Stimulated activated CD8-positive, alpha-beta memory T cell treated with anti-CD3 and anti-CD28 coated beads, Interleukin-7, amount 100 ng/mL, for 24 hours (primary cell): ENCODE measurements at places on chromosomes 1 and 21.

GRCh38 chr1:103509250-103509649 is 16.2 kb upstream of the RNPC3 start:
- DNase-seq, result no peak

DNA sequence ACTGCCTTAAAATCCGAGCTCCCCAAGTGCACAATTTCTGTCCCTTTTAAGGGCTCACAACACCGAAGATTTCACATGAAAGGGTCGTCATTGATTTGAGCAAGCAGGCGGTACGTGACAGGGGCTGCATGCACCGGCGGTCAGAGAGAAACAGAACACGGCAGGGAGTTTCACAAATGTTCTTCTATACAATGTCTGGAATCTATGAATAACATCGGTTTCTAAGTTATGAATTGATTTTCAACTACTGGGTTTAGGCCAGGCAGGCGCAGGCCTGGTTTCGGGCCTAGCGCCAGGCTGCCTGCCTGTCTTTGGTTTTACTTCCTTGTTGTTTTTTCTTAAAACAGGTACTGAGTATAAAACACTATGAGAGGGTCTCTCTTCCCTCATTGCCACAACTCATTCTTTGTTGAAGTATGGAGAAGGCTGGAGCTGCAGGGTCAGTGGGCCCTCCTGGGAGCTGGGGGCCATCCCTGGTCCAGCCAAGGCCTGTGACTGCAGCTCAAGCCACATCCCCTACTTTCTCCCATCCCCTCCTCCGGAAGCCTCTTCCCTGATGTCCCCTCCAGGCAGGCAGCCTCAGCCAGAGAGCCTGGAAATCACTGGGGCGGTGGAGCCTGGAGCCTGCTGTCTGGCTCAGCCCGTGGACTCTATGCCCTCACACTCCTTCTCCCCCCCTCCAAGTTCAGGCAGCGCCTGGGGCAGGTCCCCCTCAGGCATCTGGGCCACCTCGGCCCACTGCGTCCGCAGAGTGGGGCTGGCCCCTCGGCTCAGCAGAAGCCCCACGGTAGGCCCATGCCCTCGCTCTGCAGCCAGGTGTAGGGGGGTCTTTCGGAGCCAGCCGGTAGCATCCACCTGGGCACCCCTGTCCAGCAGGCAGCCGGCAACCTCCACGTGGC is 2.4 kb downstream of the ANKRD65 start:
- DNase-seq, result no peak

DNA sequence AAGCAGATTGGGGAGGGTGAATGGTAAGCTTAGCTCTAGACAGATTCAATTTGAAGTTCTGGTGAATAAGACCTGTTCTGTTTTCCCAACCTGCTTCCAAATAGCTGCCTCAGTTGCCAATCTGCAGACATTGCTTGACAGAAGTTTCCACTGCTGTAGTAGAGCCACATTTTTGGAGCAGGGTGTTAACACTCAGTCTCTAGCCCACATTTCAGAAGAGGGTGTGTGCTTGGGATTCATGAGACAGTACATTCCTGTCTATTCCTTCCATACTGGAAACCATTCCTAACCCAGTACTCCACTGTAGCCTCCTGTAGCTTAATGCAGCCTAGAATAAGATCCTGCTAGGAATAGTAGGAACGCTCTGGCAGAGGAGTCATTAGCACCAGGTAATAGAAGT is 450.5 kb downstream of the NUF2 start:
- DNase-seq, result no peak

GRCh38 chr1:8343464-8344001 is 25.6 kb downstream of the SLC45A1 start:
- DNase-seq, result no peak

GRCh38 chr1:36098650-36099365 is 10.1 kb downstream of the ADPRS start:
- no peak for DNase-seq

GRCh38 chr21:45931397-45931969 is 50.1 kb upstream of the COL6A1 start:
- no peak for DNase-seq

- no peak for DNase-seq
Measured at GRCh38 chr1:233337505-233337904, 10.0 kb downstream of the MAP3K21 start.

DNA sequence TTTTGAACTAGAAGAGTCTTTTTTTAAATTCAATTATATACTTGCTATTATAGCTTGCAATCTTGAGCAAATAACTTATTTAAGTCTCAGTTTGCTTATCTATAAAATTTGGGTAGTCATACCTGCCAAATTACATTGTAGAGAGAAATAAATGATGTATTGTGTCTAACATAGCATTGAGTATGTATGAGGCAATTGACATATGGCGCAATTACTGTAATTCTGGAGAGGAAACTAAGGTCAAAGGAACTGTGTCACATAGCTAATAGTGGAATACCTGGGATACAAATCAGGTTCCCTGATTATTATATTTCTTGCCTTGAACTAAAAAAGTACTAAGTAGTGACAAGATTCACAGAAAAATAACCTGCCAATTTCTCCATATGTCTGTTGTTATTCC is 302.5 kb downstream of the PDE4B start:
- DNase-seq, result no peak

DNA sequence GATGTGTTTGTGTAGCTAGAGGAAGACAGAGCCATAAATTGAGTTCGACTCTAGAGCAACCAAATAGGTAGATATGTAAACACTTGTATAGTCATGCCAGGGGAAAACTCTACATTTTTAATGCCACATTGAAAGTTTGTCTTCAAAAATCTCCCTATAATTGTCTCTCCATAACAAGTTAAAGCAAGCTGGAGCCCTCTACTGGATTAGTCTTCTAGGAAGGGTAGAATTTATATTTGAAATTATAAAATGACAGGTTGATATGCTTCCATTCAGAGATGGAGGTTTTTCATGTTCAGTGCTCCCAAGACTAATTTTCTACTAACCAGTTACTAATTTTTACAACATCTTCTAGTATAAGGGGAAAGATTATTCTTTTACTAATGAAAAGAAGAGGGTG is 13.1 kb upstream of the COL24A1 start:
- DNase-seq, result no peak

DNA sequence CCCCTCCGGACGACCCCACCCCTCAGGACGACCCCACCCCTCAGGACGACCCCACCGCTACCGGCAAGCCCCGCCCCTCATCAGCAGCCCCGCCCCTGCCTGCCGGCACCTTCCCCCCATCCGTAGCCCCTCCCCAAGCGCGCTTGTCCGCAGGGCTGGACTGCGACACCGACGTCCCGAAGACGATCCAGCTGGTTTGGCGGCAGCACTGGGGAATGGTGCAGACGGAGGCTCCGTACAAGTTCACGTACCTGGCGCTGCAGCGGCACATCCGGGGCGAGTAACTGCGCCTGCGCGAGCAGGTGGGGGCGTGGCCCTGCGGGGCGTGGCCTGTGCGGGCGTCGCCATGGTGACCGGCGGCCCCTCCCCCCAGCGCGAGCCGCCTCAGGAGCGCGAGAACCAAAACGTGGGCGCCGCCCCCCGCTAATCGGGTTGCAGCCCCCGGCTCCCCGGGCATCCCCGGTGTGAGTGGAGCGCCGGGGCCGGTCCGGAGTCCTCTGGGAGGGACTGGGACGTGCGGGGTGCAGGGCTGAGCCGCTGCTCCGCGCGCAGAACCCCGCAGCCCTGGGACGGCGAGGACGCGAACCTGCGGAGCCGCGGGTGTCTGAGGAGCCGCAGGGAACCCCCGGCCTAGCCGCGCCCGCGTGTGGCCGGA is 4.9 kb downstream of the RNF223 start:
- peak; percentile 75 for DNase-seq

GRCh38 chr1:230976825-230977747 is 1.6 kb downstream of the TTC13 start:
- no peak for DNase-seq

DNA sequence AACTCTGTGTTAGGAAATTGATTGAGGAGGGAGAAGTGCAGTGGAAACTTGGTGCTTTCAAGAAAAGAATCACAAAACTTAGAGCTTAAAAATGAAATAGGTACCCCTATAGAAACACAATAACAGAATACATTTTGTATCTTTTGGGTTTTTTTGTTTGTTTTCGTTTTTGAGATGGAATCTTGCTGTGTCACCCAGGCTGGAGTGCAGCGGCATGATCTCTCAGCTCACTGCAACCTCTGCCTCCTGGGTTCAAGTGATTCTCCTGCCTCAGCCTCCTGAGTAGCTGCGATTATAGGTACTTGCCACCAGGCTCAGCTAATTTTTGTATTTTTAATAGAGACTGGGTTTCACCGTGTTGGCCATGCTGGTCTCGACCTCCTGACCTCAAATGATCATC is 51.5 kb upstream of the RAVER2 start:
- DNase-seq, result no peak
